Esophagus squamous epithelium (tissue), 5 donors: ENCODE measurements at places on chromosomes 5 and 9.

DNA sequence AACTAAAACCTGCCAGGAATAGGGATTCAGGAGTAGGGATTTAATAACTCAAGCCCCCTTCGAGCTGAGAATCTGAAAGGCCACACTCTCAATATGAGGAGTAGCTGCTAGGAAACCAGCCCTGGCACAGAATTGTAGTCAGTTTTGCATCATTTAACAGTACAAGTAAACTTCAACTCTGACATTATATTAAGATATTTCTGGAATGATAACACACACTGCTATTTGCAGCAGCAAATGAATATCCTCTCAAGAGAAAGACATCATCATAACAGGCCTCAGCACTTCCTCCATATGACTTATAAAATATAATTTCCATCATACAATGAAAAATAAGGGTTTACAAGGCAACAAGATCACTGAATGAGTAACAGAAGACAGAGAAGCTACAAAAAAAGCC is 138.2 kb upstream of the RFX3 start:
- DNase-seq: no peak

DNA sequence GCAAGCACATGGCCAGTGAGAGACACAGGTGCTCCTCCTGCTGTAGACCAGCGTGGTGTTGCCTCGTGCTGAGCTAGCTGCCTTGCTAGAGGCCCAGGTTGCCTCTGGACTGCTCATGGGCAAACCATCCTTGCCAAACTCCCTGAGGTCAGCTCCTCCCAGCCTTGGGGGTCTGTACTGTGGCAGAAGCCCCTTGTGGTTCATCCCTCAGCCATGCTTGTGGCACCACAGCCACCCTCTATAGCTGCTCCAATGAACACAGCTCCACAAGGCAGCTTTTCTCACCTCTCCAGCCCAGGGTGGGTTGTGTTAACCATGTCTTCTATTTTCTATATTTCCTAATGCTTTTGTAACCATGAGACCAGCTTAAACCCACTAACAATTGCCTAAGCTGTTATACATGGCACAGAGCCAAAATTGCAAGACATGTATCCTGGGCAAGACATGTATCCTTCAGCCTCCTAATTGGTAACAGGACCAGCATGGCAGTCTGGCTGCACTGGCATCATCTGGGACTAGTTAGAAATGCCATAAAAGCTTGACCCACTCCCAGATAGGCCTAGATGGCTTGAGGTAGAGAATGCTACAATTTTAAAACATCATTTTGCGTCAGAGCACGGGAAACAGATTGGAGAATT is 183.1 kb upstream of the S1PR3 start:
- DNase-seq: no peak

DNA sequence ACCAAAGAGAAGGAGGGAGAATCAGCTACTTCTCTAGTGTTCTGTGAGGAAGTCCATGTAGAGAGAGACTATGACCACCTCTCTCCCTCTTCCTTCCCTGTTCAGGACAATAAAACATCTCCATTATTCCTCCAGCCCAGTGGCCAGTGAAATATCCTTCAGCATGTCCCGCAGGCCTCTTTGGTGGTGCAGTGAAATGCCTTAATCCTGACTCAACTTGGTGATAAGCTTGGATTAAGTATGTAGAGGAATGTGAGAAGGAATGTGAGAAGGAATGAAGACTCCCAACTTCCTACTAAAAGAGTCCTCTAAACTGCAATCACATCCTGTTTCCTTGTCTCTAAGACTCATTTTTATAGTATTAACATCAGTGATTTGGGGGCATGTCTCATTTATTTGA is 167.3 kb downstream of the TRPM3 start:
- no peak for DNase-seq

DNA sequence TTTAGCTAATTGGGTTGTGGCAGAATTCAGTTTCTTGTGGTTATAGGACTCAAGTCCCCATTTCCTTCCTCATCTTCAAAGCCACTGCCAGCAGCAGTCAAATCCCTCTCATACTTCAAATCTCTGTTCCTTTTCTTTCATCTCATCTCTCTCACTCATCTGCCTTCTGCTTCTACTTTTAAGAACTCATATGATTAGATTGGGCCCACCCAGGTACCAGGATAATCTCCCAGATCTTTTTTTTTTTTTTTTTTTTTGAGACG is 8.0 kb upstream of the REEP5 start:
- DNase-seq: no peak

DNA sequence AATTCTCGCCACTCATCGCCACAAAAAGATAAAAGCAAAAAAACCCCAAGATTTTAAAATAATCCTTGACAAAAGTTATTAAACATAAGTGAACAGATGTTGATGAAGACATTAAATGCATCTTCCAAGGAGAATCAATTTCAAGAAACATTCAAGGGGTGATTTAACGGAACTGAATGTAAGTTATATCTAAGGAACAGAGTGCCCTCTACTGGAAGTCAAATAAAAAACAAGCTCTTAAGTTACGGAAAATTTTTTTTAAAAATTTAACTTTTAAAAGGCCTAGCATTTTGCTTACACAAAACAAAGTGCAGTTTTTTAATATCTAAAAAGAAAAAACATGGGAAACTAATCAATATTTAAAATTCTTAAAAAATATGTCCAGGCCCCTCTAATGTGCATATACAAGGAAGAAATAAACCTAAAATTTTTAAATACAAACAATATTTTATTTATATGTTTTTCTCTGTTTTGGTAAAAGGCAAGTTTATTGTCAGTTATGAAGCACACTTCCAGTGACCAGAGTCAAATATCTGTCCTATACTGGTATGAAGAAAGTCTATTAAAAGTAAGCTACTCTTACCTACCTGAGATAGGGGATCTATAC is 28.0 kb downstream of the TEX10 start:
- no peak for DNase-seq

GRCh38 chr9:106074006-106074405 is 379.7 kb downstream of the TMEM38B start:
- no peak for DNase-seq

DNA sequence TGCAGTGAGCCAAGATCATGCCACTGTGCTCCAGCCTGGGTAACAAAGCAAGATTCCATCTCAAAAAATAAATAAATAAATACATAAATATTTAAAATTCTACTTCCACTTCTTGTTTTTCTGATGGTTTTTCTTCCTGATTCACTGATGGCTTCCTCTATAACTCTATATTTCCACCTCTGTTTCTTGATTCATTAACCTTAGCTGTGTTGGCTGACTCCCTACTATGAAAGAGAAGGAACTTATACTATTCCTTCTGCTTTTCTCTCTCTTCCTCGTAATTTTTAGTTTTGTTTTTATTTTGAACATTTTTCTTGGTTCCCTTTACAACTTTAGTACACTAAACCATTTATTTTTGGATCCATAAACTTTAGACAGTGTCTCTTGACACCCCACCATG is 103.5 kb downstream of the MAMDC2 start:
- DNase-seq: no peak

DNA sequence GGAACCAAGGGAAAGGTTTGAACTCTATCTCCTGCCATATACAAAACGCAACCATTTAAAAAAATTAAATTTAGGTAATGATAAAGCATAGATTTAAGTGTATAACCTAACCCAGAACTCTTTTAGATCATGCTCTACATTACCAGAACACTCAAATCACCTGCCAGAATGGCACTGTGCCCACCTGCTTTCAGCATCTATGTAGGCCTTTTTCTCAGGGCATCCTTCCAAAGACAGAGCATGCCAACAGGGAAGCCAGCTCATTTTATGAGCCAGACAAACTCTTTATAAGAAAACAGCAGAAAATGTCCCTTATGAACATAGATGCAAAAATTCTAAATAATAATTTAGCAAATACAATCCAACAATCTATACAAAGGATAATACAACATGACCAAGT is 47.9 kb upstream of the SMAD5 start:
- no peak for DNase-seq

DNA sequence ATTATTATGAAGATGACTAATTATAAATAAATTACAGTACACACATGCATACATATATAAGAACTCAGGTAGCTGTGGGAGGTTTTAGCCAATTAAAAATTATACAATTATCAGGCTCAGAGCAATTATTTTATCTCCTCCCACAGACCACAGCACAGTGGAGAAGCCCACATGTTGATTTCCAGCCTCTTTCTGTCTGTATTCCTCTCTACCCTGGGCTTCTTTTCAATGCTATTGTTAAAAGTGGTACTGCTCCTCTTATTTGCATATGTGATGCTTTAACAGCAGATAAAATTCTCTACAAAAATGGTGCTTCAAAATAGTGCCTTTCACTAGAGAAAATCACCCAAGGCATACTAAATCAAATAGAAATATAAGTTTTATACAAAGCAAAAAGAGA is 218.7 kb downstream of the NFIB start:
- DNase-seq: no peak

DNA sequence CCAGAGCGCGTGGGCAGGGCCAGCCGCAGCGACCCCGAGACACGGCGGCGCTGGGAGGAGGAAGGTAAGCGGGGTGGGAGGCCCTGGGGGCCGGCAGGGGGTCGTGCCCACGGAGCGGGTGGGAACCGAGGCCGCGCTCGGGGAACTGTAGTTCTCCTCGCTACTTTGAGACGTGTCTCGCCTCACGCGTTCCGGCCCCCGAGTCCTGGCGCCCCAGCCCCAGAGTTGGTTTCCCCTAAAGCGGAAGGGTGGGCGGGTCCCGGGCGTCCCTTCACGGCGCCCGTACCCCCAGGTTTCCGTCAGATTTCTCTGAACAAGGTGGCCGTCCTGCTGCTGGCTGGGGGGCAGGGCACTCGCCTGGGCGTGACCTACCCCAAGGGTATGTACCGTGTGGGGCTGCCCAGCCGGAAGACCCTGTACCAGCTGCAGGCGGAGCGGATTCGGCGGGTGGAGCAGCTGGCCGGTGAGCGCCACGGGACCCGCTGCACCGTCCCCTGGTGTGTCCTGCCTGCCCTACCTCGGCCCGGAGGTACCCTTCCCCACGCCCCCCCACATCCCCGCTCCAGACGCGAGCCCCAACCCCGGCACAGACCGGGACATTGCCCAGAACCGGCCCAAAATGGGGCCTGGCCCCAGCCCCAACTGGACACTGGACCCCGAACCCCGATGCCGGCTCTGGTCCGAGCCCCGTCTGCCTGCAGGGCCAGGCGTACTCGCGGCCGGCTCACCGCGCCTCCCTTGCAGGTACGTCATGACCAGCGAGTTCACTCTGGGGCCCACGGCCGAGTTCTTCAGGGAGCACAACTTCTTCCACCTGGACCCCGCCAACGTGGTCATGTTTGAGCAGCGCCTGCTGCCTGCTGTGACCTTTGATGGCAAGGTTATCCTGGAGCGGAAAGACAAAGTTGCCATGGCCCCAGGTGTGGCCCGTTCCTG is 709 bp downstream of the UAP1L1 start:
- no peak for DNase-seq

DNA sequence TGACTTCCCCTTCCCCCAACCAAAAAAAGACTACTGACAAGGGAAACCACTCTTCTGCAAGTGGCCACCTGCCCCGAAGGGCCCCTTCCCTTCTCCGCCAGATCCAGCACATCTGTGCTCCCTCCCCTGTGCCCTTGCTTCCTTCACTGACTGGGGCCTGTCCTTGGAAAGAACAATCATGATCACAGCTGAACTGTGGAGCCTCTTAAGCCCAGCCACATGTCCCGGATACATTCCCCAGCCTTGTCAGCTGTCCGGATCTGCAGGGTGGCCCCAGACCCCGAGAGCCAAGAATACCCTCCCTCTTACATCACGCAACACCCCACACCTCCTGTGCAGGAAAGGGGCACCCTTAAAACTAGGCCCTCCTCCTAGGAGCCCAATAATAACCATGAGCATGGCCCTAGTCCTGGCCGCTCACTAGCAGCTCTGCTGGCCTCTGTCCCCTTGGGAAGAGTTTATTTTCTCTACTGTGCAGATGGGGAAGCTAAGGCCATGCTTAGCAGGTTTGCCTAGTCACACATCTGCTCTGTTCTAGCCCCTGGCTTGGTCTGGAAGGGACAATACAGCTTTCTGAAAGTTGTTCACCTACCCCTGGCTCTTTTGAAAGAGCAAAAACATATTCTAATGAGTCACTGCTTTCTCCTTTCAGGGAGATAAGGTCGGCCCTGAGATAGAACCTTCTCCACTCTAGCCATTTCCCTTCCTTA is 3.8 kb downstream of the SPRY4 start:
- DNase-seq: no peak

GRCh38 chr9:97484134-97484533 is 17.3 kb upstream of the TMOD1 start:
- DNase-seq: no peak

- no peak for DNase-seq
Observed at GRCh38 chr9:97508852-97509251, 7.4 kb downstream of the TMOD1 start.

DNA sequence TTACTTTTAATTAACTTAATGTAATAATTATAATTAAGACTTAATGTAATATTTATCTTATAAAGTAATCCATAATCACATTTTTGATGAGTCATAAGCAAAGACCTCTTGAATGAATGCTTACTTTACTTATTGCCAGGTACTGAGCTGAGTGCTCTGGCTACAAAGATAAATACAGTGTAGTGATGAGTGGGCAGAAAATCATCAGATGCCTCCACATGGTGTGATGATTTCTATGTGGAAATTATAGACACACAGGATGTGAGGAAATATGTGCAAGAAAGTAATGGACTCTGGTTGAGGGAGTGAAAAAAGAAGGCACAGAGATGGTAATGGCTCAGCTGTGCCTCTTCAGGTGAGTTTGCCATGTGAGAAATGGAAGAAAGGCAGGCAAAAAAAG is 422.6 kb upstream of the CD180 start:
- no peak for DNase-seq

DNA sequence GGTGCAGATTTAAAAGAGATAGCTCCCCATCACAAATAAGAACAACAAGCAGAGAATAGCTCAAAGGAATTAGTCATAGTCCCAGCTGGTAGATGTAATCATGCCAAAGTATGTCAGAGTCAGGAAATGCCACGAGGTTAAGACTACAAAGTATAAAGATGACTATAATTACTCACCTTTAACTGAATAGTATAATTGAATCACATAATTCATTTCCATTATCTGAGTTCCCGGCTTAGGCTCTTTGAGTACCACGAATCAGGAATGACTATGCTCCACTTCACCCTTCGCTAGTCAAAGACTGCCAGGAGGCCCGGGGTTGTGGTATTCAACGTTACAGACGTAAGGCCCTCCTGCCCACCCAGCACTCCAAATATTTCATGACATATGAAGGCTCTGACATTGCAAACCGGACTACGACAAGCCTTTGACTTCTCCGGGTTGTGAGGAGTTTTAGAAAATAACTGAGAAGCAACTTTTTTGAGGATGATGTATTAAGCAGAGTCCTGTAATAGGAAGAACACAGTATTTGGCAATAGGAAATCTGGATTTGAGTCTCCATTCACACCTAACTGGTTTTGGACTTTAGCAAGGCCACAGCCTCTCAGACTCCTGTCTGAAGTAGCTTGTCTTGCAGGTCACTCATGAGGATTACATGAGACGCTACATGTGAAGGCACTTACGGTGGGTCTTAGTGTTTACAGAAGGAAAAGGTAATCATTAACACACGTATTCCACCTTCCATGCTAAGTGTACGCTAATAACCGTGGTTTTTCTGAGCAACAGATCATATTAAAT is 64.6 kb downstream of the ENC1 start:
- DNase-seq: no peak

GRCh38 chr5:133962801-133963476 is 5.5 kb downstream of the C5orf15 start:
- DNase-seq: no peak

- DNase-seq: no peak
Observed at GRCh38 chr5:60395712-60396329, 304.1 kb downstream of the DEPDC1B start.

GRCh38 chr5:446883-447263 is 3.9 kb downstream of the EXOC3 start:
- DNase-seq: no peak
